ENCODE measurements at places on chromosomes 7 and 10.

GRCh38 chr7:37320848-37321468 is 127.7 kb downstream of the ELMO1 start:
- no peak for DNase-seq

DNA sequence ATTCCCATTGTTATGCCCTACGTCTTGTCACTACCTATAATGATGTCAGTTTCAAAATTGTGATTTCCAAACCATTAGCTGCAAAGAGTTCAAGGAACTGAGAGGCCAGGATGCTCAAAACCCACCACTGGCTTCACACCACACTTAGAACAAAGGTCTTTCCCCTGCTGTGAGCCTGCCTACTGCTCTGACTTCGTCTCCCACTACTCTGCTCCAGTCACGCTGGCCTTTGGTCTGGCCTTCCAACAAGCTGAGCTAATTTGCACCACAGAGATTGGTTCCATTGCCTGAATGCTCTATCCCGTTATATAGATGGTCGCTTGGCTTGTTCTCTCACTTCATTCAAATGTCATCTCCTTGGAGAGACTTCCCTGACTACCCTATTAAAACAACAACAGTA is 572.1 kb upstream of the GALNT17 start:
- DNase-seq = no peak

DNA sequence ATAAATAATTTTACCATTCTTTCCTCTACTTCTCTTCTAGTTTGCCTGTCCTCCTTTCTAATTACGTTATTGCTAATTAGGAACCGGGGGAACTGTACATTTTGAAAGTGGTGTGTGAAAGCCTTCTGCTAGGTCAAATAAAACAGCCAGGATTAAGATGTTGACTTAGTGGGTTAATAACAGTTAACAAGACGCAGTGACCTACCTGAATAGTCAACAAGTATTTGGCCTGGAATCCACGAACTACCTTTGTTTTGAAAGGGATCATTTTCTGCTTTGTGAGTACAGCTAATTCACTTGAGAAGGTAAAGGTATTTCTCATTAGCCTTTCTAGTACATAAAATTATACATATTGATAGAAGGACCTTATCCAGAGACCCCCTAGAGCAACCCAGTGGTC is 139.9 kb downstream of the COL28A1 start:
- no peak for DNase-seq

DNA sequence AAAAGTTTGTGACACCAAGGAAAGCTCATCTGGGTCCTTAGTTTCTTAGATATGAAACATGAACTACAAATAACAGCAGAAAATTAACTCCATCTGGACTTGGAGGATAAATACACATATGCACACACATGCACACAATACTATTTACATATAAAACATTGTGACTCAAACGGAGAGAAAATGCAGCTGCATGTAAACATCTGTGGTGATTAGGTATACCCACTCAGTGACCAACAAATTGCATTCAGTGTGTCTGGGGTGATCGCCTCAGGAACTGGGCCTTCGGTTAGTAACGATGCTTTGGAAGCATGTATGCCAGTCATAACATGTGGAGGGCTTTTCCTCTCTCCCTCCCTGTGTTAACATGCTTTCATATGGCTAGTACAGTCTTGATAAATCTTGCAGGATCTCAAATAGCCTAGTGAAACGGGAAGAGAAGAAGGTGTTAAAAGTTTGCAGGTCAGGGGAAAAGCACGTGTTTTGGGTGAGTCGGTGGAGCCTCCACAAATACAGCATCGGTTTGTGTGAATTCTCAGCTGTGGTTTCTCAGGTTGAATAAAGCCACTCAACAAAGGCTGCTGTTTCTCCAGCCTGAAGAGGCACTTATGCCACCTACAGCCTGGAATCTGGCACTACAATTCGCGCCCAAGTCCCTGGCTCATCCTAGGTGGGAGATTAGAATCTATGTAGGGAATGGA is 8.7 kb upstream of the GLRX3 start:
- peak; percentile 64 for DNase-seq

DNA sequence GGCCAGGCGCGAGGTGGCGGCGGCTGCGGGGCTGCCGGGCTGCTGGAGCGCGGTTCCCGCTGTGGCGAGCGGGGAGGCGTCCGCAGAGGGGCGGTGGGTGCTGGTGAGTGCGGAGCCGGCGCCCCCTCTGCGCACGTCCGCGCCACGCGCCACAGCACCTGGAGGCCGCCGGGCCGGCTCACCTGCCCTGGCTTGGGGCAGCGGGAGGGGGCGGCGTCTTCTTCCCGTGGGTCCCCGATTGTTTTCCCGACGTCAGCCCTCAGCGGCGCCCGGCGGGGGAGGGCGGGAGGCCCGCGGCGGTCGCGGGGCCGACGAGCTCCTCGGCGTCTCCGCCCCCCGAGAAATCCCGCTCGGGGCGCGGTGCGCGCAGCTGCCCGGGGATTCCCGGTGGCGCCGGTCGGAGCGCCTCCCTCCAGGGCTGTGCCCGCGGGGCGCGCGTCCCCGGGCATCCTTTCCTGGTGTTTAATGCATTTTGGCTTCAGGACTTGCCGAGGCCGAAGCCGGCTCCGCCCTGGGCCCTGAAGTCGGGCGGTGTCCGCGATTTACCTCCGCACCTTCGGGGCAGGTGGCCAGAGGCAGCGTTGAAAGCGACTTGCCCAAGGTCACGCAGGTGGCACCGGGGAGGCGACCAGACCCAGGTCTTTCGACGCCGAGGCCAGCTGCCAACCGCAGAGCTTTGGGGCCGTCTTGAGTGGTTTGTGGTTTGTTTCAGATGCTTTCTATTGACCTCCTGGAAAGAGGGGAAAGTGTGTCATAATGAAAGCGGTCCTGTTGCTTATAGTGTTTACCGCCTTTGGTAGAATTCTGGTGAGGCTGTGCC is 561 bp downstream of the PLEKHA1 start:
- DNase-seq = peak; percentile 84

DNA sequence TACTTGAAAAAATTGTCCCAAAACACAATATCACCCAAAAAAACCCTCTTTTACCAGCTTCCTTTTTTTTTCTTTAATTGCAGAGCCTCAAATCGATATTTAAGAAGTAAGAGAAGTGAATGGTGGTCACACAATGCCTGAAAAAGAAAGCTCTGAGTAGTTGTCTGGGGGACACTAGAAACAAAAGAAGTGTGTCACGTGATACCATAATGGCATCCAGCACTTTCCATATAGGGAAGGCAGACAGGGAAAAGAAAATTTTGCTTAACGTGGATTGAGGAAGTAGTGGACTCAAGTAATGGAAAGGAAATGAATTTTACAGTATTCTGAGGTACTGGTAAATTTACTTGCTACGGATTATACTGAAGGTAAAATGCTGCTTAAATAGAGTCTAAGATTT is 765.9 kb upstream of the C7orf33 start:
- DNase-seq = no peak

GRCh38 chr7:117152213-117153007 is 170.4 kb downstream of the WNT2 start:
- DNase-seq = peak; percentile 14

- no peak for DNase-seq
Observed at GRCh38 chr10:77070346-77070745, 567.3 kb downstream of the KCNMA1 start.
